ENCODE measurements at places on chromosomes 16 and 17.
A peak's percentile ranks its signal among the peaks of the same experiment; 100 is the strongest.

GRCh38 chr17:49987681-49988441 is 7.2 kb downstream of the DLX3 start:
- no peak for DNase-seq

- DNase-seq, result no peak
Measured at GRCh38 chr16:61323456-61323855, 712.8 kb downstream of the CDH8 start.

DNA sequence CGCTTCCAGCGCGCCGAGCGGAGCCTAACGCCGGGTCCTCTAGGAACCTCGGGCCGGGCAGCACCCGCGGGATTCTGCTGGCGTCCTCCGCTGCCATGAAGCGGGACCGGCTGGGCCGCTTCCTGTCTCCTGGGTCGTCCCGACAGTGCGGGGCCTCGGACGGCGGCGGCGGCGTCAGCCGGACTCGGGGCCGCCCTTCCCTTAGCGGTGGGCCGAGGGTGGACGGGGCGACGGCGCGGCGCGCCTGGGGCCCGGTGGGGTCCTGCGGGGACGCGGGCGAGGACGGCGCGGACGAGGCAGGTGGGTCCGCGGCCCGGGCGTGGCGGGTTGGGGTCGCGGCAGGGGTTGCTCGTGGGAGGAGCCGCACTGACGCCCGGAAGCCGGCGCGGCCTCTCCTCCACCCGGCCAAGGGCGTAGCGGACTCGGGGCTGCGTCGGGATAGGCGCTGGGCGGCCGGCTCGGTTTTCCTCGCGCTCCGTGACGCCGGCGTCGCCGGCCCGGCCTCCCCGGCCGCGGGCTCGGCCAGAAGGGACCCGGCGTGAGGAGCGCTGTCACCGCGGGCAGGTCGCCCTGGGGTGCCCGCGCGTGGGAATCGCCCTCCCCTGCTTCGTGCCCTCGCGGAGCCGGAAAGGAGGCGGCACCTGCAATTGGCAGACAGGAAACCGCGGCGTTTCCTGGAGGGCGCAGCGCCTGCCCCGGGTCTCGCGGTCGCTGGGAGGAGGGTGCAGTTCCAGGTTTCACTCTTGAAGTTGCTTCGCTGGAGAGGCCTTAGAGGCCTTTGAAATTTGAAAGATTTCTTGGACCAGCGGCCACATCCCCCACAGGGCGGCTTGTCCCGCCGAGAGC is 432 bp downstream of the ZNF276 start:
- DNase-seq, result peak; percentile 89

- DNase-seq, result no peak
Measured at GRCh38 chr17:40499551-40500189, 1.8 kb downstream of the TNS4 start.

DNA sequence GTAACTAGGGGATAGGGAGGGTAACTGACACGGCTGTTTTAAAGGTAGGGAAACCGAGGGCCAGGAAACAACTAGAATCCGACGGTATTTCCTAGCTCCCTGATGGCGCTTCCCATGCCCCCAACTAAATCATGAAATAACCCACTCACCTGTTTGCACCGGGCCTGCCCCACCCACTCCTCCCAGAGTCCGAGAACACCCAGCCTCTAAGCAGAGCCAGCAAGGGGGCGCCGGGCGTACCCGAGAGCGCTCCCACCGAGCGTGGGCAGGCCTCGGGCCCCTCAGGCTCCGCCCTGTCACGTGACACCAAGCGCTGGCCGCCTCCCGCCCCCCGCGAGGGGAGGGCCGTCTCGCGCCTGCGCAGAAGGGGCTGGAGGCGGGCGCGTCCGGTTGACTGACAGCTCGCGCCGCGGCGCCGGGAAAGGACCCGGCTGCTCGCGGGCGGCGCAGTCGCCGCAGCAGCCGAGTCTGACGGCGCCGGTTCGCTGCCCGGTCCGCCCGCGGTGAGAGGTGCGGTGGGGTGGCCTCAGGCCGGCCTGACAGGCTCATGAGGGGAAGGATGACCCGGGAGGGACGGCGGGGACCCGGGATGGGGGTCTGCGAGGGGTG is at the start of gene KIAA0513:
Gene KIAA0513 (plus strand): TSS at position 447 of the 609 bp plus-strand sequence. CDS start 39,277 bp downstream, outside the sequence.
- DNase-seq, result peak; percentile 97

DNA sequence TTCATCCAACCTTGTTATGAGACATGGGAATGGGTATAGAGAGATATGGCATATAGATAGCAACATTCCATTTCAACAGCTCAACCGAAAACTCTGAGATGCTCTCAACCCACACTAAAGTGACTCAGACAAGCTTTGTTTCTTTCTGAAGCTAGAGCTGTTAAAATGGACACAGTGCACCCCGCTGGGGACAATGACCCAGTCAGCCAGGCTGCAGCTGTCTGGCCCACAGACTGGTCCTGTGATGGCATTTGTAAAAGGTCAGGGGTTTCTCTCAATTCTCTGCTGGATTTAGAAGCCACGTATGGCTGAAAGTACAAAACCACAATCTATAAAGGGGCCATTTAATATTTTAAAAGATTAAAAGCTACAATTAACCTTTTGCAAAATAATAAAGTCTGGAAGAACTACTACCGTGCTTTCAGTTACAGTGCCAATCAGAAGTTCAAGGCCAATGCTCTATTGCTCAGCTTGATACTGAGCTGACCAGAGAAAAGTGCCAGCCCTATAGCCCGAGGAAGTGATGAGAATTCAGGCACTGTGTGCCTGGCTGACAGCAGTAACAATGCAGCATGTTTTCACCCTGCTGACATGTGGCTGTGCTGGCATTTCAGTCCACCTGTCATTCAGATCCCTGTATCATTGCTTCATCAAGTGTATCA is 60.2 kb downstream of the TEX2 start:
- no peak for DNase-seq

GRCh38 chr16:66488505-66488904 is 61.4 kb downstream of the BEAN1 start:
- DNase-seq, result no peak

- DNase-seq, result no peak
Measured at GRCh38 chr17:79936641-79937381, 97.6 kb upstream of the CBX4 start.

DNA sequence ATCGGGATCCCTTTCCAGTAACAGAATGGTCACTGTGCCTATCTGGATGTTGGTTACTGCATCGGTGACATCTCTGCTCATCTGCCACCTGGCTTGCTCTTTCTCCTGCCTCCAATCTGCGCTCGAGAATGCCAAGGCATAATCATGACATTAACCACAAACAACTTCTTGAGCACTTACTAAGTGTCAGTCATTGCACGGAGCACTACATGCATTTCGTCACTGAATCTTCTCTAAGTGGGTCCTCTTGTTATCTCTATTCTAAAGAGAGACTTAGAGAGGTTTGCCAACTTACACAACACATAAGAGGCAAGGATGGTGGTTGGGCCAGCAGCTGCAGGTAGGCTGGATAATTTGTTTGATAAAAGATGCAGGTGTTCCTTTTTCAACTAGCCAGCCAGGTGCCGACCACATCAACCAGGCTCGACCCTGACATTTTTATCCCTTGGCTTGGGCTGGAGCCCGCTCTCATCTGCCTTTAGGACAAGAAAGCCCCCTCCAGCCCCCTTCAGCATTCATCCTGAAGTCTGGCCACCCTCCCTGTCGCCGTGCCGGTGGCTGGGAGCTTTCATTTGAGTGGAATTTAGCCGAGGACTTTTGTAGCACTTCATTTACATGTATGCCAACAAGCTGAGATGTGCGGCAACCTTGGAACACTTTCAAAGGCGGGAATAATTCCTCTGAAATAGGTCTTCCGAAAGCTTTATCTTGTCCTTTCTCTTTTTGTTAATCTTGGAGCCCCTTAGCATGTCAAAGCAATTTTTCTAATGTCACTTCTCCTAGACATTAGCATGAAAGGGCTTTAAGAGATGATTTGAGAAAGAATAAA is 89.3 kb upstream of the NKD1 start:
- no peak for DNase-seq

DNA sequence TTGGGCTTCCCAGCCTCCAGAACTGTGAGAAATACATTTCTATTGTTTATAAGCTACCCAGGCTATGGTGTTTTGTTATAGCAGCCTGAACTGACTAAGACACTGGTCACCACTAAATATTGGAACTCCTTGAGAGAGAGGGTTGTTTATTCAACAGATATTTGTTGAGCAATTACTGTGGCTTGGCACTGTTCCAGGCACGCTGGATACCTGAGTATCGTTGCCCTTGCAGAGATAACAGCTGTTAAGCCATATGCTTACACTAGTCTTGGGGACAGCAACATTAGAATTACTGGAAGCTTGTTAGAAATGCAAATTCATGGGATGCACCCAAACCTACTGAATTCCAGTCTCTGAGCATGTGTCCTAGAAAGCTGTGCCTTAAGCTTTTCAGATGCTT is 230.7 kb downstream of the HS3ST4 start:
- no peak for DNase-seq

GRCh38 chr16:72551649-72552048 is 379.7 kb upstream of the PMFBP1 start:
- no peak for DNase-seq

DNA sequence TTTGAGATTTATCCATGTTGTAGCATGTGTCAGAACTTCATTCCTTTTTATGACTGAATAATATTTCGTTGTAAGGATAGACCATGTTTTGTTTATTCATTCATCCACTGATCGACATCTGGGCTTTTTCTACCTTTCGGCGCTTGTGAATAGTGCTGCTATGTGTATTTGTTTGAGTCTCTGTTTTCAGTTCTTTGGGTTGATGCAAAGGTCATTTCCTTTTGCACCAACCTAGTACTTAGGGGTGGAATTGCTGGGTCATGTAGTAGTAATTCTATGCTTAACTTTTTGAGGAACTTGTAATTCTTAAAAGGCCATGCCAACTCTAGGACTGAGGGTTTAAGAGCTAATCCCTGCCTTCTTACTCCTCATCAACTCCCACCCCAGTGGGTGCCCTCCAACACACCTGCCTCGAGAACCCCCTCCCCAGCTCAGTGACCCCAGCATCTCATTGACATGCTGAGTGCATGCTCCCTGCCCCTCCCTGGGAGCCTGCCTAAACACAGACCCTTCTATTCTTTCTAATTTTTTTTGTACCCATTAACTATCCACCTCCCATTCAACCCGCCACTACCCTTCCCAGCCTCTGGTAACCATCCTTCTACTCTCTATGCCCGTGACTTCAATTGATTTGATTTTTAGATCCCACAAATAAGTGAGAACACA is 51.2 kb downstream of the ABAT start:
- DNase-seq, result no peak

DNA sequence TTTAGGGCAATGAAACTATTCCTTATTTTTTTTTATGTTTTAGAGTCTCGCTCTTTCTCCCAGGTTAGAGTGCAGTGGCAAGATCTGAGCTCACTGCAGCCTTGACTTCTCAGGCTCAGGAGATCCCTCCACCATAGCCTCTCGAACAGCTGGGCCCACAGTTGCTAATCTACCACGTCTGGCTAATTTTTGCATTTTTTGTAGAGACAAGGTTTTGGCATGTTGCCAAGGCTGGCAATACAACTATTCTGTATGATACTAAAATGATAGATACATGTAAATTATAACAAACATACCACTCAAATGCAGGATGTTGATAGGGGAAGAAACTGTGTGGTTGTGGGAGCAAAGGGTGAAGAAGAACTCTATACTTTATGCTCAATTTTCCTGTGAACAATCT is 401.3 kb downstream of the ZFHX3 start:
- no peak for DNase-seq

DNA sequence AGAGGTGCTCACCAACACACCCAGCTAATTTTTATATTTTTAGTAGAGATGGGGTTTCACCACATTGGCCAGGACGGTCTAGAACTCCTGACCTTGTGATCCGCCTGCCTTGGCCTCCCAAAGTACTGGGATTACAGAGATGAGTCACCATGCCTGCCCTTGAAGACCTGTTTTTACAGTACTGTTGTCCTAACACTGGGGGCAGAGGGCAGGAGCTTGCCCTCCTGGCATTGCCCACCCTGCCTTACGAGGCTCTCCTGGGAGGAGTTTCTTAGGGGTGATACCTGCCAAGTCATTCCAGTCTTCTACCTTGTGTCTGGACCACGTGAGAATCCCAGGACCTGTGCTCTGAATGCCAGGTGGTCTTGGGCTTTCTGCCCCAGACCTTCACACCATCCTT is 2.7 kb downstream of the ASPSCR1 start:
- no peak for DNase-seq

GRCh38 chr17:51224402-51225262 is 35.2 kb downstream of the MBTD1 start:
- no peak for DNase-seq

GRCh38 chr17:34413443-34414119 is 50.5 kb upstream of the CCL1 start:
- no peak for DNase-seq

- no peak for DNase-seq
Measured at GRCh38 chr17:63150994-63151464, 185.0 kb downstream of the TANC2 start.

- no peak for DNase-seq
Measured at GRCh38 chr17:183021-183420, 1.6 kb upstream of the DOC2B start.

- DNase-seq, result no peak
Measured at GRCh38 chr16:70688246-70688742, 2.4 kb upstream of the MTSS2 start.

- no peak for DNase-seq
Measured at GRCh38 chr17:21283482-21284318, 811 bp upstream of the MAP2K3 start.

DNA sequence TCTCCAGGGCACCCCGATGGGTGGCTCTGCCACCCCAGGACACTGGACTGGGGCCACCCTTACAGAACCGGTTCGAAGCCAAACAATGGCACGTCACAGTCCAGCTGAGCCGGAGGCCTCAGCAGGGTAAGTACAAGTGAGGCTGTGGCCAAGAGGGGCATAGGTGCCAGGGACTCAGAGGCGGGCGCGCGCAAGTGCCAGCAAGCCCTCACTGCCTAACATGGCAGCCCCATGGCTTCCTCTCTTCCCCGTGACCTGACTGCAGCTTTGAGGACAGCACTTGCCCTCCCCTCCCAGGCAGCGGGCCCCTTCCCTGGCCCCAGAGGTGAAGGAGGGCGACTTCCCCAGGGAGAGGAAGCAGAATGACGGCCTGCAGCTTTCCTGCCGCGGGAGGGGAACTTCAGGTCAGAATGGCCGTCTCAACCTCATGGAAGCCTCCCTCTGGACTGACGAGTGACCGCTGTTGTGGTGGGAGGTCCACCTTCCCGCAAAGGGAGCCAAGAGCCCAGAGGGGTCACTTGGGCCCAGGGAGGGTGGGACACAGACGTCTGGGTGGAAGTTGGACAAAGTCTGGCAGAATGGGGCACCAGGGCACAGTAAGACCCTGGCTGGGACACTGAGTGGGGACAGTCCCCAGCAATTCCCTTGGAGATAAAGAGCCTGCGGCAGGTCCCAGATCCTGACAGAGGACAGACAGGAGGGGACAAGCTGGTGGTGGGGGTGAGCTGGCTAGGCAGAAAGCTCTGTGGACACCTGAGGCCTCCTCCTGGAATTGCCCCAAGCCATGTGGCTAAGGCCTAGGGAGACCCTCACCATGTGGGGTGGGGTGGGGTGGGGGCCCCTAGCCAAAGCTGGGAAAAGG is 52.1 kb upstream of the TOB1 start:
- DNase-seq, result no peak

GRCh38 chr17:57309479-57309878 is 53.2 kb downstream of the MSI2 start:
- DNase-seq, result no peak

All from activated CD8-positive, alpha-beta memory T cell treated with anti-CD3 and anti-CD28 coated beads, Interleukin-2, amount 50 U/mL, for 4 hours (primary cell).